ENCODE measurements at places on chromosomes 13 and 19.
A peak's percentile ranks its signal among the peaks of the same experiment; 100 is the strongest.

DNA sequence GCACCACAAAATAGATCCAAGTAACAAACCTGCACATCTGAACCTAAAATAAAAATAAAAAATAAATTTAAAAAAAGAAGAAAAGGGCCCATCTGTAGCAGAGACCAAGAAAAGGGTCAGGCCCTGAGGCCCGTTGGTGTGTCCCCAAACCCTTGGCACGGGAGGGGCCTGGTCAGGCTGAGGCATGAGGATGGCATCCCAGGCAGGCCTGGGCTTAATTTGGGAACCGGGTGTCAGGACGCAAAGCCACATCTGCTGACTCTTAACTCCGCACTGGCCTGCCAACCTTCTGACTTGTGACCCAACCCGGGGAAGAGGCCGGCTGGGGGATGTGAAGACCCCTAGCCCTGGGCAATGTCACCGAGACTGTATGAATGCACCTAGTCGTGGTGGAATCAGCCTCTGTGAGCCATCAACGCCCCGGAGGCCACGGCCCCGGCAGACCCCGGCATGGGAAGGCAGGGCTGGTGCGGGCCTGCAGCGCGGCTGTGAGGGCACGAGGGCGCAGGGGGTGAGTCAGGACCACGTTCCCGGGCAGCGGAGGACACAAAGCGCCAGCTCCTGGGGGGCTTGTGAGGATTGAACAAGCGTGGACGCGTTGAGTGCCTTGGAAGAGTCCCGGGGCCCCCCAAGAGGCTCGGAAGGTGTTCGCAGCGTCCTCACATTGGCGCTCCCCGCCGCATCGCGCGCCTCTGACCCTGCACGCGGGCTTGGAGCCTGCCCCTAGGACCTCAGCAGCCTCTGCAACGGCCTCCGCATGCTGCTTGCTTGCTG lies 38.2 kb downstream of the ATP12A start:
- DNase-seq = no peak

DNA sequence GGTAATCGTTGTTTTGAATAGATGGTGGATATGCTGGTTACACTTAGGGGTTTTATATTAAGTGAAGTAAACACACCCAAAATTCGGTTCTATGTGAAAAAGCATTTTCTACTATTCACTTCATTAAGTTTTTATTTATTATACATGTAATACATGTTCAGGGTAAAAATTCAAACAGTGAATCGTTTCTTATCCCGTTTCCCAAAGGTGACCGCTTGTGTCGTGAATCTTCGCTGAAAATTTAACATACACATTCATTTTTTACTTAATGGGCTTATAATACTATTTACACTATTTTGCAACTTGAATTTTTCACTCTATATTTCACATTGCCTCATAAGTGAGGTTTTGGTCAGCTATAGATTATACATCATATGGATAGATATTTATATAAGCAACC lies 24.5 kb downstream of the IPO5 start:
- DNase-seq = no peak

- no peak for DNase-seq
These were observed 30.9 kb upstream of the CYP4F8 start for GRCh38 chr19:15584095-15584494.

DNA sequence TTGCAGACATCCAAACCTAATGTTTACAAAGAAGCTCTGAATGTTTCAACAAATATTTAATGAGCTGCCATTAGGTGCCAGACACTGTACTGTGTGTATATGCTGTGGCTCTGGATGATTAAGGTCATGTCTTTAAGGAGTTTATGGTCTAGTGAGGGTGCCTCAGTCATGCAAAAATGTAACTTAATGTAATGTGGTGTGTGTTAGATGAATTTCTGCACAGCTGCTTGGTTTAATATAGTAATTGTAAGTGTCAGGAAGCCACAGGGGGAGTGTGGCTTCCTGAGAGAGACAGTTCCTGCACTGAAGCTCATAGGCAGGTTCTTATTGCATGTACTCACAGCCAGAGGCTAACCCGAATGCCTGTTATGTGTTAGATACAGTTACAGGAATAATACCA lies 43.3 kb downstream of the SPATA13 start:
- no peak for DNase-seq

GRCh38 chr19:16375157-16375935 lies 50.7 kb downstream of the KLF2 start:
- DNase-seq = no peak

DNA sequence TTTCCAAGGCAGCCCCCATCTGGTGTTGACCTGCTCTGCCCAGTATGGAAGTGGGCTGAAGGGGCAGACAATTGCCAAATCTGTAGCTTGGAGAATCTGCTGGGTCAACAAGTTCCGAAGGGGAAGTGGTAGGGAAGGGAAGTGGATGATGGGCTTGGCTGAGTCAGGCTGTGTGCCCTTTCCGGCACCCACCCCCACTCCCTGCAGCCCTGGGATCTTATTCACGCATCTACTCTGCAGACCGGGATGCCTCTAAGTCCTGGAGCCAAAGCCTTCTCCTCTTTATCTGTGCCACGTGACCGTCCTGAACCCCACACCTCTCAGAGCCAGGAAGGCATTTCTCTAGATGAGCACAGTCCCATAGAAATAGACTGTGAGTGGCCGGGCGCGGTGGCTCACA lies 7.5 kb upstream of the C5AR2 start:
- no peak for DNase-seq

GRCh38 chr19:41617941-41618730 lies 8.7 kb downstream of the CEACAM4 start:
- no peak for DNase-seq

- DNase-seq = no peak
These were observed 65.4 kb upstream of the ATXN8OS start for GRCh38 chr13:70042193-70042592.

- no peak for DNase-seq
These were observed 31.9 kb upstream of the CCNE1 start for GRCh38 chr19:29779921-29780320.

DNA sequence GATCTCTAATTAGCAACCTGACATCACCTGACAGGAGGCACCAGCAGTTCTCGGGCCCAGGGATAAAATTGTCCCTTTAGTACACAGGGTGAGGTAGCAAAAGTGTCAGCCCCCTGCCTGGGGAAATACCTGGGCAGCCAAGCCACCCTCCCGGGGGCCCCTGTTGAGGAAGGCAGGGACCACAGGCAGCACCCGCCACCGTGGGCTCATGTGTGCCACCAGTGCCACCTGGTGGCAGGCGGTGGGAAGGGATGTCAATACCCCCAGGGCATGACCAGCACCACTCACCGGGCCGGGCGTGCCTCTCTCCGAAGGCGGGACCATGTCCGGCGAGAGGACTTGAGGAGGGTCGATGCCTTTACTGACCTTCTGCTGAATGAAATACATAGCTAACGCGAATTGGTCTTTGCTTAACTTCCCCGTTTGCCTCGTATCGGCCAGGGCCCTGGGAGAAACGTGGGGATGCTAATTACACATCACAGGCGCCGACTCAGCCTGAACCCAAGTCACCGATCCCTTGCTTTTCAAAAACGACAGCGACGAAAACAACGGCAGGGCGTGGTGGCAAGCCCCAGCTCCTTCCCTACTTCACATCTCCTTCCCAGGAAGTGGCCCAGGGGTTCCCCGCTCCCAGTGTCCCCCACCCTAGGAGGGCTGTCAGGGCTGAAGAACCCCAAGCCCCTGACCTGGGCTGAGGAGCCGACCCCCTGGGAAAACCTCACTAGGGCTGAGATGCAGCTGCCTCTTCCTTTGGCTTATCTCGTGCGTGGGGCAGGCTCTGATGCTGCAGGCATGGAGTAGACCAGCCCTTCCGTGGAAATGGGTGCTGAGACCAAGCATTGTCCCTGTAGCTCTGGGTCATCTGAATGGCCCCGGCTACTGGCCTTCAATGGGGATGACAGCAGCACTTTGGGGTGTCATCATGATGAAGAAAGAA lies 53.8 kb downstream of the EPS15L1 start:
- DNase-seq = peak; percentile 56

- no peak for DNase-seq
These were observed 53.2 kb upstream of the LSM14A start for GRCh38 chr19:34118879-34119748.

DNA sequence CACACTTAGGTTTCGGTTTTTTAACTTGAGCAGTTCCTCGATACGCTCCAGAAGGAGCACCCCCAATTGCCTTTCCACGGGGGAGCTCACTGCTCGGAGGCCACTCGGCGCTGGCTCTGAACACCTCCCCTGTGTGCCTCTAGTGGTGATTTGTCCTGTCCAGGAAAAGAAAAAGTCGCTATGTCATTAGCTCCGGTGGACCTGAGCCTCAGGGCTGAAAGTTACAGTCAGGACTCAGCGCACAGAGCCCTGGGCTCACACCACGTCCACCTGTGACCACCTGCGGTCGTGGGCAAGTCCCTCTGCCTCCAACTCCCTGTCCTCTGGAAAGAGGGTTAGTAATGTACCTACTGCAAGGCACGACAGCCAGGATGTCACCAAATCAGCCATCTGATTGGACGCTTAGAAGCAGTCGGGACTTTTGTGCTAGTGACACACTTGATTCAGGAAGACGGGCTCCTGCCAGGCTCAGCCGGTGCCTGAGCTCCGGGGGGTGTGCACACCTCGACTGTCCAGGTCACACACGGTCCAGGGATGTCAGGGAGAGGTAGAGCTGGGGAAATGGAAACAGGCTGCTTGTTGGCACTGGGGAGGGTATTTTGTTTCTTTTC lies 3.9 kb upstream of the TMPRSS9 start:
- DNase-seq = no peak
